ENCODE measurements at places on chromosomes 2 and 18.

DNA sequence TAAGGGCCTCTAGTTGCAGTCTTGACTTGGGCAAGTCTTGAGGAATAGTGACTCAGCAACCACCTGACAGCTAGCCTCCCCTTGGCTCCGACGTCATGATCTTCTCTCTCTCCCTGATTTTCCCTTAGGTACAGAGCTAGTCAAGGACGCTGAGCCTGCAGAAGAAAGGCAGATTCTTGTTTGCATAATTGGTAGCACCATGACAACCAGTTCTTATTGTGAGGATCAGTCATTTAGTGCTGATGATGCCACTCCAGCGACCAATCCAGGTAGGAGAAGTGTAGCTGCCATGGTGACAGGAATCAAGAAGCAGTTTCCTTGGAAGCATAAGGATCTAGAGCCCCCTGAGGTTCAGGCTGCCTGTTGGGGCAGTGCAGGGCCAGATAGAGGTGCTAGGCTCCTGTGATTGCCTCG, 2.8 kb upstream of the RESP18 start:
- no peak for DNase-seq

DNA sequence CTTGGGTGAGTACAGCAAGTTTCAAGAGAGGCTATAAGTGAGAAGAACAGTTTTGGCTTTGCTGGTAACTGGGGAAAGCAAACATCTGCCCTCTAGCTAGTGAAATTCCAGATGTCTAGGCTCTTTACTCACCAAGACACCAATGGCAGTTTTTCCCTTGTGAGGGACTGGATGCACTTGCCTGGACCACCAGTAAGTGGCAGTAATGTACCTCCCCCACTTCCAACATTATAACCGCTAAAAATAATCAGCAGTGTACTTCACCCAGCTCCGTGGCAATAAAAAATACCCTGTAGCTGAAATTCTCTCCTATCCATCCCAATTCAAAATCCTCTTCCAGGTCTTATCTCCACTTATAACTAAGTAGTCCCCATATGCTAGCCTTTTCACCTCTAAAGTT, 383.9 kb downstream of the ARHGAP15 start:
- DNase-seq = no peak

- DNase-seq = no peak
These were observed 149.0 kb upstream of the TACR1 start for GRCh38 chr2:75348307-75348706.

DNA sequence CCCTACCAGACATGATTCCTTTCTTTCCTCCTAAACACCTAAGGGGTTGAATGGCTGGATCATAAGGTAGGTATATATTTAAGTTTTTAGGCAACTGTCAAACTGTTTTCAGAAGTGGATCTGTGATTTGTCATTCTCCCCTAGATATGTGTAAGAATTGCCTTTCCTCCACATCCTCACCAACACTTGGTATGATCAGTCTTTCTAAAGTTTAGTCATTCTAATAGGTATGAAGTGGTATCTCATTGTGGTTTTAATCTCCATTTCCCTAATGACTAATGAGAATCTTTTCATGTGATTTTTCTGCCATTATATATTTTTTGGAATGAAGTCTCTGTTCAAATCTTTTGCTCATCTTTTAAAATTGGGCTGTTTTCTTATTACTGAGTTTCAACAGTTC, 122.1 kb downstream of the TFCP2L1 start:
- DNase-seq = no peak

- no peak for DNase-seq
These were observed 1596.5 kb upstream of the NXPH2 start for GRCh38 chr2:140376686-140377085.

DNA sequence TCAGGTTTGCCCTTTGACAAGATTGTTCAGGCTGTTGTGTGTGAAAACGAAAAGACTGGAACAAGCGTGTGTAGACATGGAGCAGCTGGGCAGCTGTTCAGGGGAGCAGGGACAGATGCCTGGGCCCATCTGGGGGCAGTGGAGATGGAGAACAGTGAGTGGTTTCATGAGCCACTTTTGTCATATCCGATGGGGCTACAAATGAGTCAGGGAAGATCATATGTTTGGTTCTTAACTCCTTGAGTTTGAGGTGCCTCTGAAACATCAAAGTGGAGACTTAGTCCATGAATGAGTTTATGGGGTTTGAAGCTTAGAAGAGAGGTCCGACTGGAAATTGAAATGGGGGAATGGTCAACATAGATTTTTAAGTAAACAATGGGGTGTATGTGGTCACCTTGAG, 9.3 kb upstream of the PLB1 start:
- no peak for DNase-seq

- DNase-seq = no peak
These were observed 810.9 kb downstream of the CPS1 start for GRCh38 chr2:211367293-211367692.

- no peak for DNase-seq
These were observed 29.0 kb downstream of the DOK1 start for GRCh38 chr2:74583504-74583903.

Data from activated T-helper 1 cell treated with anti-CD3 and anti-CD28 coated beads, Interleukin-2, amount 50 U/mL, for 16 hours (primary cell).